ENCODE measurements at places on chromosomes 4 and X.
A peak's percentile ranks its signal among the peaks of the same experiment; 100 is the strongest.

DNA sequence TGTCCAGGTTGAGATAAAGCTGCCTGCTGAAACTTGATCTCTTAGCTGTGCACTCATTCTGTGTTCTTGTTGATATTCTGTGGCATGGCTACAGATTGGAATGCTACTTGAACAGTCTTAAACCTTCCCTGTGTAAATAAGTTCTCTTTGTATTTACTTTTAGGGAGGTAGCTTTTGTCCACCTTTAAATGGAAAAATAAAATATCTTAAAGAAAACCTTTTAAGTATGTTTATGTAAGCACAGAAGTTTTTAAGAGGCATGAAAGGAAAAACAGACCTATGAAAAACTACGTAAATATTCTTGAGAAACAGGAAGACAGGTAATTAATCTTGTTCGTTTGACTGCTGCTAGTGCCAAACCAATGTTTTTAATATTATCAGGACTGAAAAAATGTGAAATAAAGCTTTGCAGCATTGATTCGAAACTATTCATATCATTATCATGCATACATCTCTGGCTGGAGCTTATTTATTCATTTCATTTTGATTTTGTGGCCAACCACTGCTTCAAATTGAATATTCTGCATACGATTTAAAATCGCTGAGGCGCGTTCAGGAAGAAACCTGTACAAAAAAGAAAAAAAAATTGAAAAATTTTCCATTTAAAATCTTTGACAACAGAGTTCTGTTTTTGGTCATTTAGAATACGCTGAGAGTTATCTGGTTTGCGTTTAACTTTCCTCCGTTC is 17.8 kb downstream of the HSD17B13 start:
- DNase-seq: no peak

DNA sequence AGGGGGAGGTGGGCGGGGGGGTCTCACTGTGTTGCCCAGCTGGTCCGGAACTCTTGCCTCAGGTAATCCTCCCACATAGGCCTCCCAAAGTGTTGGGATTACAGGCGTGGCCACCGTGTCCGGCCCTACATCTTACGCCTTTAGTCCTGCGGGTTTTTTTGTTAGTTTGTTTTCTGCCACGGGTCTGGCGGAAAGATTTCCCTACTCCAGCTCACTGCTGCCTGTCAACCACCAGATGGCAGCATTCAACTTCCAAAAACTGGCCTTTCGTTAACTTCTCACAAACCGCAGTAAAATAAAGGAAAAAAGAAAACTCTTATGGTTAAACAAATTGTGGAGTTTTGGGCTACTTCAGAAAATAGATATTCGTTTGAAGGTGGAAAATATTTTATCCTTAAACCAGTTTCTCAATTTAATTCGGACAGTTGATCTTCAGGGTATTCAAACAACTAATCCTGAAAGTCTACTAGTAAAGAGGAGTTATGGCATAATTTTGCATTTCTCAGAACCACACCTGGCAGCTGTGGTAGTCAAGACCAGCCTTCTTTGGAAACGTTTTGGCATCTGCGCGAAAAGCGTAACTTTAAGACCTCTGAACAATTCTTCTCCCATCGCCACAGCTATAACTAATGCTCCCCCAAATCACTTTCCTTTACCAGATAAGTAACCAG is 41.1 kb downstream of the LUZP4 start:
- no peak for DNase-seq

- DNase-seq: peak; percentile 60
Measured at GRCh38 chr4:2067446-2068197, 8.5 kb downstream of the NAT8L start.

GRCh38 chr4:38411092-38411491 is 252.9 kb upstream of the KLF3 start:
- no peak for DNase-seq

GRCh38 chr4:74874753-74875367 is 58.1 kb upstream of the PARM1 start:
- DNase-seq: no peak

DNA sequence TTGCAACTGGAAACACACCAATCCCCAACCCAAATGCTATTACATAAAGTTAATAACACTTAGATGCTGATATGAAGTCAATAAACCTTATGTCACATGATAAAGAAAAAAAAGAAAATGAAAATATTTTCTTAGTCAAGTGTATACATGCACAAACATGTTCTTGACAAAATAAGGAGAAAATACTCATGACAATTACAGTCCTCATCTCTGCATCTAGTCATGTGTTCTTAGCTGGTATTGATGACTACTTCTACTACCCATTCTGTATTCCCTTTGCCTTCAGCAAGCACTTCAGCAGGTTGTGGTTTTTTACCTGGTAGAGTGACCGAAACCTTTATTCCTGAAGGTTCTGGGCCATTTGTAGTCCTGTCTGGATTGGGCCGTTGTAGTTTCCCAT is 24.9 kb downstream of the CXCL8 start:
- DNase-seq: no peak

DNA sequence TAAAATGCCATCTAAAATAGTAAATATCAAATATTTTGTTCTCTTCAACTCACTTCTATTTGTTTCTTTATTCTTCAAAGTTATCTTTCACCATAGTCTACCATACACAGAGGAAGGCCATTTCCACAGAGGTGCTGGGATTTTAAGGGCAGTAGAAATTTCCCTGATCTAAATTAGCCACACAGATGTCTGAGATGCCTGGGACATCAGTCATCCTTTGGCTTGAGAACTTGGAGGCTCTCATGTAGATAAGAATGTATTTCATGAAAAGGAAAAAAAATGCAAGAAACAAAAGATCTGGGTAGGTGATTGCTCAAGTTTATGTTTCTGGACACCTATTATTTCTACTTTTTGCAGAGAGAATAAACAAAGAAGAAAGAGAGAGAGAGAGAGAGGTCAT is 1008.2 kb downstream of the NLGN4X start:
- no peak for DNase-seq

DNA sequence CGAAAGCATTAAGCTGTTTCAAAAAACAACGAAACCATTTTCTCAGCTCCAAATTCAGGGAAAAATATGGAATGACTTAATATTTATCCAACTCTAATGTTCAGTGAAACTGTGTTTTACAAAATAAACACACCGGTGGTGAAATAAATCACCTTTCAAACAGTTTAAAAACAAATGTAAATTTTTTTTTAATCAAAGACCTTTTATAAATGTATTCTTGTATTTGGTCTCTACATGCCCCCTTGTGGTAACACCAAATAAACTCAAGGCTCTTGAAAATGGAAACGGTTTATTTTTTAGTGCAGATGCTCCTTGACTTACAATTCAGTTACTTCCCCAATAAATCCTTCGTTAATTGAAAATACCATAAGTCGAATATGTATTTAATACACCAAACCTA is 45.8 kb upstream of the ITM2A start:
- no peak for DNase-seq

All from upper lobe of right lung (tissue), 1 donor.